Cortex of kidney (tissue), 1 donor: ENCODE measurements at places on chromosomes 5 and 9.
A peak's percentile ranks its signal among the peaks of the same experiment; 100 is the strongest.

DNA sequence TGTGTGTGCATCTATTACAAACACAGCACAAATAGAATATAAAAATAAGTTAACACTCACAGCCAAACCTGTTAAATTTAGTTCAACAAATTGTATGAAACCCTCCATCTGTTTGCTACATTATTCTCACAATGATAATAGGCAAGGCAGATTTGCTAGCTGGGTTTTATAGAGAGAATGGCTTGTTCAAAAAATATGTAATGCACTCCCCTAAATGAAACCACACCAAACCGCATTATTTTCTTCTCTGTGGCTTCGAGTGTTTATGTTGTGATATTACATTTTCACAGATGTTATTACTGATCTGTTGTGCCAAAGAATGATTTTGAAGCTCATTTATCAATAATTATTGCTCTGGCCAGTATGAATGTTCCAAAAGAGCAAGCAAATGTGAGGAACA lies 92.9 kb downstream of the SPATA31D1 start:
- no peak for DNase-seq

DNA sequence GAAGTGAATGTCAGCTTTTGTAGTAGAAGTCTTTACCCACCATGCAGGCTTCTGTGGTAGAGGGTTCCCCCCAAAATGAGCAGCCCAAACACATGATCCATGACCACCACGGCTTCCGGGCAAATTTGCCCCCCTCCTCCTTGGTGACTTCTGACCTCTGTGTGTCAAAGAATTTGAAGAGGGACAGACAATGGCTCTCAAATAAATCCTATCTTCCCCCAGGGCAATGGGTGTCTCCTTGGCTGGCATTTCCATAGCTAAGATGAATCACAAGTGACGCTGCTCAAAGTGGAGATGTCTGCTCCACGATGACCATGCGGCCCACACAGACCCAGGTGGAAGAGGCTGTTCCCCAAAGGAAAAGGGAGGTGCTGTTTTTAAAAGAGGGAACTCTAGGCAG lies 30.2 kb upstream of the BOD1 start:
- DNase-seq: no peak

GRCh38 chr9:86665416-86665815 lies 281.9 kb downstream of the GAS1 start:
- DNase-seq: no peak

- no peak for DNase-seq
Observed at GRCh38 chr9:28155671-28156070, 582.4 kb upstream of the C9orf72 start.

DNA sequence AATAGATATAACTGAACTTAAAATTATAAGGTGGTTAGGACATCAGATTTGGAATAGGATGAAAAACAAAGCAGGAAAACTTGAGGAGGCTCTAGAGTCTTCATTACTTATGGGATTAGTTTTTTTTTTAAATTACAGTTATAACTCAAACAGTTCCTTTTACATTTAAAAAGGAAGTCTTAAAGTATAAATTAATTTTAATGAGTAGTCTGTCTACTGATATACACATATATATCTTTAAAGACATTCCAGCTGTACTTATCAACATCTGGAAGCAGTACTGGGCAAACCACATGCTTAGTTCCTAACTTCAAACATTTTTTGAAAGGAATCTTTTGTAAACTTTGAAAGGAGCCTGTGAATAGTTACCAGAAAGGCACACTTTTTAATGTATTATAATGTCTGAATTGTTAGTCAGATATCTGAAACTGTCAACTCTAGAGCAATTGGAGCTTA lies 6.0 kb downstream of the ACTBL2 start:
- DNase-seq: no peak

DNA sequence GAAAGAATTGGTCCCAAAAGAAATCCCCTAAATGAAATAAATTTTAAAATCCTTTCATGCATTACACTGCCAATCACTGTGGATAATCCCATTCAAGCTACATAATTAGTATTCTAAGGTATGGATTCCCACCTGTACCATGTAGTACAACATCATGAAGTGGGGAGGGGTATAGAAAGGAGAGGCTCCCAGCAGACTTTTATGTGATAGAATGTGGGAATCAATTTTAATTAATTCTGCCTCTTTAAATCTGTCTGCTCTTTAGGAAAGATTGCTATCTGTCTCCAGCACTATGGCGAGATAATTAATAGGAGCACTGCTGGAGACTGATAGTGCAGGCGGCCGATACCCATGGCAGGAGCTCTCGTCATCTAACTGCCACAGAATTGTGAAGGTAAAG lies 95.4 kb downstream of the CDH12 start:
- no peak for DNase-seq

DNA sequence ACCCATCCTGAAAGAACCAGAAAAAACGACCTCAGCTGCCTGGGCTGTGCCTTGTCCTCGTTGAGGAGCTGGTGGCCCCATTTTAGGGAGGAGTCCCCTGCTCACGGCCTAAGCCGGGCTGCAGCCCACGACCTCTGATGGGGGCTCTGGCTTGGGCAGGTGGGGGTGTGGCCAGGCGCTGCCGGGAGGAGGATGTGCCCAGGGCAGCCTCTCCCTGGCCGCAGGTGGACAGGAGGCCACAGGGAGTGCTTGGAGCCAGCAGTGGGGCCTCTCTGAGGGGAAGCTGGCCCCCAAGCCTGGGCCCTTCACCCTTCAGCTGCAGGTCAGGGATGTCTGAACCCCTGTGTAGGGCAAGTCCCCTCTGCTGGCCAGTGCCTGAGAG lies 2.5 kb downstream of the DIPK1B start:
- DNase-seq: no peak

DNA sequence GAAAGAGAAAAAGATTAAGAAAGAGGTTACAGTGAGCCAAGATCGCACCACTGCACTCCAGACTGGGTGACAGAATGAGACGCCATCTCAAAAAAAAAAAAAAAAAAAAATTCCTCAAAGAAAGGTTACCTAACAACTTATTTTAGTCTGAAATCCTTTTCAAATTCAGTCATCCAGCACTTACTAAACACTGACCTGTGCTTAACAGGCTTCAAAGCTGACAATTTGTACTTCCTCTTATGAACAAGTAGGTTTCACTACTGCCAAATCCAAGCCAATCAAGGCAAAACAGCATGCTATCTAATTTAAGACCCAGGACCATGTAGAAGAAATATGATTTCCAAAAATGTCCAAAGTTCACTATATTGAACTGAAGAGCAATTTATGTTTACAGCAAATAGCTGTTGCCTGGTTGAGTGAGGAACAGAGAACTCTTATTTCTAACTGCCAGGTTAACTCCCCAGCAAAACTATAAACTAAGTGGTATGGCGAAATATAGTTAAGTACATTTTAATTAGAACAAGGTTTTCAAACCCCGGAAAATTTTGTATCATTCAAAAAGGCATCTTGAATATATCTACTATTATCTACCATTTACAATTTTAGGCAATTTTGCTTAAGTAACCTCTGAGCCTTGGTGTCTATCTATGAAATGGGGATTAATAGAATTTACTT lies 13.4 kb downstream of the PWWP2A start:
- DNase-seq: no peak

DNA sequence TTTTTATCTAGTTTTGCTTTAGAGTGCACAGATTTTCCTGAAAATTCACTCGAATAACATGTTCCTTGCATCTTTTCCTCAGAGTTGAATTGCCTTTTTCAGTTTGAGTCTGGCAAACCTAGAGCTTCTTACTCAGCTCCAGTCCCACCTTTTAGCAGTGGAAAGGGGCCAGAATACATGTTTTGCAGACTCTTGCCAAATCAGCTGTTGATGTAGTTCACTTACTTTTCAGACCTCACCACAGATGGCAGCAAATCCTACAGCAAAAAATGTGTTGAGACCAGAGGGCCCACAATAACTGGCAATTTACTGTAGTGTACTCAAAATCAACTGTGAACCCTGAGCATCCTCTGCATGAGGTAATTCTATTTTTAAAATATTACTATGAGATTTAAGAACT lies 545.2 kb upstream of the ACO1 start:
- no peak for DNase-seq

DNA sequence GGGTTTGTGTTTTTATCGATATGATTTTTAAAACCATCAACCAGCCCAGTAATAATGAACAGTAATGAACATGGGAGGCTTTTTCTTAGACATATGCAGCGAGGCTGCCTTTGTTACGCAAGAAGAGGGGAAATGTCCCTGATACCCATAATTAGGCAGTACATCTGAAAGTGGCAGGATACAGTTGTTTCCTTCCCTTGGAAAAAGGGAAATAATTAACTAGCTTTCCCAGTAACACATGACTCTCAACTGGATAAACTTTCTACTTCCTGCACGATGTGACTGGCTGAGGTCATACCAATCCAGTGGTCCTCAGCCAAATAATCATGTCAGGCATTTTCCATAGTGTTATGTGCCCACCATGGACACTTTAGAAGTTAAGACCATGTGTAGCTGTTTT lies 431.6 kb upstream of the C9orf72 start:
- no peak for DNase-seq

DNA sequence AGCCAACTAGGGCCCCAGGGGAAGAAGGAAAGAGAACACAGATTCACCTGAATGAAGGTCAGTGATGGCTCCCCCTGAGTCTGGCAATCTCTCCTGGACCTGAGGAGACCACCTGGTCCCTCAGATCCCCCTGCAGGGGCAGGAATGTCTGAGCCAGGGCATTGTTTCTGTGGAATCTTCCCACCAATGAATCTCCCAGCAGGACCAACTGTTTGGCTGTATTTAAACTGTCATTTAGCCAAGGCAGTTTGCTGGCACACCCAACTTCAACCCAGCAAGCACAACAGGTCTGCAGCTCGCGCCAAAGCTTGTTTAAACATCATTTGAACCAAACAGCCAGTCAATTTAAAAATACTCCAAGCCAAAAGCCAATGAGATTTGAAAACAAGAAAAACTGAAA lies 92.6 kb downstream of the SH3TC2 start:
- no peak for DNase-seq

- DNase-seq: no peak
Observed at GRCh38 chr9:110728058-110728457, 59.5 kb downstream of the MUSK start.

- DNase-seq: no peak
Observed at GRCh38 chr9:35548571-35548970, 56.5 kb upstream of the TESK1 start.

DNA sequence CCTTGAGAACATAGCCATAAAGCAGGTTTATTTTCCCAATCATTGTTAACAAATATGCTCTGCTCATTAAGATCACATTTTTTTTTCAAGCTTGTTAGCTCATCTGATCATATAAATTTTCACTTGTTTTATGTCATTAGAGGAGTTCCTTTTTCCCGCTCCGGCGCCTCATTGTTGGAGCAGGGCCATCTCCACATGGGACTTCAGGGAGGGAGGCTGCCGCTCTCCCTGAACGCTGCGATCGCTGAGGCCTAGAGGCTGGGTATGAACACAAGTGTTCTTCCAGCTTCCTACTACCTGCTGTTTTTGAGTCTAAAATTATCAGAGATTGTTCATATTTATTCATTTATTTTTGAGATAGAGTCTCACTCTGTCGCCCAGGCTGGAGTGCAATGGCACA lies 246.9 kb downstream of the MPDZ start:
- no peak for DNase-seq

DNA sequence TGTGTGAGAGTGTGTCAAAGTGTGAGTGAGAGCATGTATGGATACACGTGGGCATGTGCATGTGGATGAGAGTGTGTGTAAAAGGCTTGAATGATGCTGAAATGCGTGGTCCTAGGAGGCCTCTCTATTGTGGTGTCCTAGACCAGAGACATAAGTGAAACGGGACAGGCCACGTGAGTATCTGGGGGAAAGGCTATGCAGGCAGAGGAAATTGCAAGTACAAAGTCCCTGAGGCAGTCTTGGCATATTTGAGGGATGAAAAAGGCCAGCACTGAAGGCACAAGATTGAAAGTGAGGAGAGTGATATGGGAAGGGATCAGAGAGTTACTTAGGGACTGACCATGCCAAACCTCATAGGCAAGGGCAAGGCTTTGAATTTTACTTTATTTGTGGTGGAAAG lies 67.2 kb upstream of the CCDC152 start:
- no peak for DNase-seq

- DNase-seq: no peak
Observed at GRCh38 chr9:132878695-132879456, at the start of gene SPACA9. TSS of gene SPACA9 (plus strand) at chr9:132878898. CDS start at chr9:132883948, 5,050 bp downstream.

DNA sequence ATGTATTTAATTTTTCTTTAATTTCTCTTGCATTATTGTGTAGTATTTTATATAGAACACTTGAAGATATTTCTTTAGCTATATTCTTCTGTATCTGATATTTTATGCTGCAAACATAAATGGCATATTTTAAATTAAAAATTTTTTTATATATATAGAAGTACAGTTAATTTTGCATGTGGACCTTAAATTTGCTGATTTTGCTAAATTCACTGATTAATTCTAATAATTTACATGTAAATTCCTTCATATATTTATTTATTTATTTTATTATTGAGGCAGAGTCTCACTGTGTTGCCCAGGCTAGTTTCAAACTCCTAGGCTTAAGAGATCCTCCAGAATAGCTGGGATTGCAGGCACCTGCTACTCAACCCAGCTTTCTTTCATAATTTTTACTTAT lies 276.9 kb downstream of the PRR16 start:
- DNase-seq: no peak

GRCh38 chr5:179275381-179275878 lies 69.8 kb downstream of the ADAMTS2 start:
- DNase-seq: peak; percentile 10

DNA sequence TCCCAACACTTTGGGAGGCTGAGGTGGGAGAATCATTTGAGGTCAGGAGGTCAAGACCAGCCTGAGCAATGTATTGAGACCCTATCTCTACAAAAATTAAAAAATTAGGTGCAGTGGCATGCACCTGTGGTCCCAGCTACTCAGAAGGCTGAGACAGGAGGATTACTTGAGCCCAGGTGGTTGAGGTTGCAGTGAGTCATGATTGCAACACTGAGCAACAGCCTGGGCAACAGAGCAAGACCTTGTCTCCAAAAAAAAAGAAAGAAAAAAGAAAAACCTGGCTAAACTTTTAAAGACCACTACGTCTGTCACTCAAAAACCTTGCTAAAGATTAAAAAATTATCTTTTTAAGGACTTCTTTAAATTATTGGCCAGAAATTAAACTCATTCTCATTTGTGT lies 59.8 kb upstream of the ABCA1 start:
- no peak for DNase-seq

GRCh38 chr5:111461255-111461671 lies 51.1 kb downstream of the STARD4 start:
- no peak for DNase-seq

- no peak for DNase-seq
Observed at GRCh38 chr9:73121375-73121935, 30.2 kb upstream of the ANXA1 start.

DNA sequence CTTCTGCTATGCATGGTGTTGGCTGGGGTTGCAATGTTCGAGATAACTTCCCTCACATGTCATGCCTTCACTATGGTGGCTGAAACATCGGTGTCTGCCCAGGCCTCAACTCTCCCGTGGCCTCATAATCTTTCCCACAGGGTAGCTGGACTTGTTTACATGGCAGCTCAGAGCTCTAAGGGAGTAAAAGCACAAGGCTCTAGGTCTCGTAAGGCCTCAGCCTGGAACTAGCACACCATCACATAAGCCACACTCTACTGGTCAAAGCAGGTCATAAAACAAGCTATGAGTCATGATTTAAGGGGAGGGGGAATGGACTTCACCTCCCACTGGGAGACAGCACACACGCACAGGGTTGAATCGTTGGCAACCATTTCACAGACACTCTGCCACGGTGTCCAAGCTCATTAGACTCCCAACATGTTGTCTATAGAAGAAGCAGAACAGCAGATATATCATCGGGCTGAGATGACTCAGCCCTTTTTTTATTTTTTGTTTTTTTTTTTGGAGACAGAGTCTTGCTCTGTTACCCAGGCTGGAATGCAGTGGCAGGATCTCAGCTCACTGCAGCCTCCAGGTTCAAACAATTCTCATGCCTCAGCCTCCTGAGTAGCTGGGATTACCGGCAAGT lies 66.8 kb upstream of the IL17B start:
- no peak for DNase-seq
